Nucleus accumbens (tissue), 56 donors: ENCODE measurements at places on chromosomes 6 and 20.

DNA sequence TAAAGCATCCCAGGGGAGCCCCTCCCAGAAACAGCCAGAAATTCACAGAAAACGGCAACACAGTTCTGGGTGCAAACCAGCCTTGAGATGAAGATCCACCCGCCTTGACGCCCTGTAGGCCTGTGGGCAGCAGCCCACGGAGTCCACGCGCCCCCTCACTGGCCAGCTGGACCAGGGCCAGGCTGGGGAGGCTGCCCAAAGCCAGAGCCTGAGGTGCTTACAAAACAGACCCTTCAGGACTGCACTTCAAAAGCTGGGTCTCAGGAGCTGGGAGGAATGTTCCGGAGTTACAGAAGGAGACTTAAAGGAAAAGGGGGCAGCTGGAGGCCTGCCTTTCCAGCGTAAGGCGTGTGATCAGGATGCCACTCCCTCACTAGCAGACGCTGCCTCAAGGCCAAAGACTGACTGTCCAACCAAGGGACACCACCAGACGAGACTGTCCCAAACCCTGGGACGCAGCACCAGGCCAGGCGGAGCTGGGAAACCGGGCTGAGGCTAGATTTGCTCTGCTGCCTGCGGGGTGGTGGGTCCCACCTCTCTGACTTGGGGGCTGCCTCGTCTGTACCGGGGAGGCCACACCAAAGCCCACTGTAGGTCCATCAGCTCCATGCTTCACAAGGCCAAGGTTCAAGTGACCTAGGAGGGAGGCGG, 48.1 kb downstream of the RRBP1 start:
- DNase-seq: no peak

DNA sequence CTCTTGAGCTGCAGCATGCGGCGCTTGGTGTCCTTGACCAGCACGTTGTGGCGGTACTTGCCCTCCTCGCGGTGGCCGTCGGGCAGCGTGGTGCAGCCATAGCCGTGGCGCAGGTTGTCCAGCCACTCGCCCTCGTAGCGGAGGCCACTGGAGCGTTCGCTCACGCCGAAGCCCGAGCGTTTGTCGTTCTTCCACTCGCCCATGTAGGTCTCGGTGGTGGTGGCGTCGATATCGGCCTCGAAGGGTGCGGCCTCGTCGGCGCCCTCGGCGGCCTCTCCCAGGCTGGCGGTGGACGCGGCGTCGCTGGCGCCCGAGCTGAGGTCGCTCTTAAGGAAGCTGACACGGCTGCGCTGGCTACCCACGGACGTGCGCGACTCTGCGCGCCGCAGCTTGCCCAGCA, 27.3 kb downstream of the JPH2 start:
- no peak for DNase-seq

DNA sequence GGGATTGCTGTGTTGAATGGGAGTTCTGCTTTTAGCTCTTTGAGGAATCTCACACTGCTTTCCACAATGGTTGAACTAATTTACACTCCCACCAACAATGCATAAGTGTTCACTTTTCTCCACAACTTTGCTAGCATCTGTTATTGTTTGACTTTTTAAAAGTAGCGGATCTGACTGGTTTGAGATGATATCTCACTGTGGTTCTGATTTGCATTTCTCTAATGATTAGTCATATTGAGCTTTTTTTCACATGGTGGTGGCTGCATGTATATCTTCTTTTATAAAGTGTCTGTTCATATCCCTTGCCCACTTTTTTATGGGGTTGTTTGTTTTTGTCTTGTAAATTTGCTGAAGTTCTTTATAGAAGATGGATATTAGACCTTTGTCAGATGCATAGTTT, 588.3 kb upstream of the ADGRB3 start:
- DNase-seq: no peak

GRCh38 chr6:108174371-108175175, 8.8 kb downstream of the NR2E1 start:
- DNase-seq: no peak

- DNase-seq: no peak
Observed at GRCh38 chr20:41697861-41698559, 79.8 kb upstream of the CHD6 start.

GRCh38 chr6:4071330-4071729, 7.6 kb downstream of the FAM217A start:
- no peak for DNase-seq

DNA sequence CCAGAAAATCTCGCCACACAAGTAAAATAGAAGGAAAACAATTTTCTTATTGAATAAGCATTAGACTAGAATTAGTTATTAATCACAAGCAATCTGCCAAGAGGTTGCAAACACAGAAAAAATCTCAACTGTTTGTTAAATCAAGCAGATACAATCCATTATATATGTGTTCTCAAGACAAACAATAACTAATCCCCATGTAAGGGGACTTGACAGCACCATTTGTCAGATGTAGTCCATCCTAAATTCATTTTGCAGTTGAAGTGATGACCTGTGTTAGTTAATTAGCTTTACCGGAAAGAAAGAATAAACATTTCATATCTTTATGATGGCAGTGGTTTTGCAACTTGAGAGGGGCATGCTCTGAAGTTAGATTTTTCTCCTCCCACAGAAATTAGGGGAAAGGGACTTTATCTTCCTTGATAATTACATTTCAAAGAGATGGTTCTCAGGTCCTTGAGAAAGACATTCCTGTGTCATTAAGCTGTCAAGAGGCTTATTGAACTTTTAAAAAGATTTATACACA, 1588.0 kb downstream of the GRIK2 start:
- DNase-seq: no peak

- no peak for DNase-seq
Observed at GRCh38 chr20:35257175-35257909, 20.6 kb downstream of the MMP24OS start.

GRCh38 chr6:170459451-170459850, 93.7 kb downstream of the PSMB1 start:
- no peak for DNase-seq

- DNase-seq: no peak
Observed at GRCh38 chr20:20454850-20455627, 87.1 kb downstream of the INSM1 start.

DNA sequence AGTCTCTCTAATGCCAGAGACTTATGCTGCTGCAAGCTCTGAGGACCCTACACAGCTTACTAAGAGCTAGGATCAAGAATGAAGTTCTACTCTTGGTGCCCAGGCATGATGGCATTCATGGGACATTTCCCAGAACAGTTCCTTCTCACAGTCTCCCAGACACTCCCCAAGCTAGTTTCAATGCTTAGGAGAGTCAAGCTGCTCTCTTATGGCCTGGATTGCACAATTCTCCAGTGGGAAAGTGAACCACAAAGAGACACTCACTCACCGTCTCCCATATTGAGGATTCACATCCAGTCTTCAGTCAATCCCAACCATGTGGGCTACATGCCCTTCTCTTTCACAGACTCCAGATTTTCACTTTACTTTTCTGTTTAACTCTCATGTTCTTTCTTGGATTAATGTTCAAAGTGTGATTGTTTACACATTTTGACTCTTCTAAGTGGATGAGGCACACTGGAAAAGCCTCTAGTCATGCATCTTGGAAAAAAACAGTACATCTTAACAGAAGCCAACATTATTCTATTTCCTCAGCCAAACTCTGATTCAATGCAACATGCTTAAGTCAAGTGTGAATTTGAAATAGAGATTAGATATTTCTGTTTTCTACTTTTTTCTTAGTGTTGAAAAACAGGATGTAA, 447.8 kb upstream of the BTBD3 start:
- DNase-seq: no peak

DNA sequence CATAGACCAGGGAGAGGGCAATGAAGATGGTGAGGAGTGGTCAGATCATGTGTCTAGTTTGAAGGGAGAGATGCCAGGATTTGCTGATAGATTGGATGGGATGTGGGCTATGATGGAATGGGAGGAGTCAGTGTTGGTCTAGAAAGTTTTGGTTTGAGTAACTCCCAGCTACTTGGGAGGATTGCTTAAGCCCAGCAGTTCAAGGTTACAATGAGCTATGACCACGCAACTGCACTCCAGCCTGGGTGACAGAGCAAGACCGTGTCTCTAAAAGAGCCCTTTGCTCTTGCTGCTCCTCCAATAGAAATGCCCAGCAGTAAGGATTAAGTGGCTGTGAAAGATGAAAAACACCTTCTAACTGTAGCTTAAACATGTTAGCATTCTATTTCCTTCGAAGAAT, 18.2 kb upstream of the LAMP5 start:
- DNase-seq: no peak

GRCh38 chr20:10800288-10800687, 126.5 kb upstream of the JAG1 start:
- no peak for DNase-seq

DNA sequence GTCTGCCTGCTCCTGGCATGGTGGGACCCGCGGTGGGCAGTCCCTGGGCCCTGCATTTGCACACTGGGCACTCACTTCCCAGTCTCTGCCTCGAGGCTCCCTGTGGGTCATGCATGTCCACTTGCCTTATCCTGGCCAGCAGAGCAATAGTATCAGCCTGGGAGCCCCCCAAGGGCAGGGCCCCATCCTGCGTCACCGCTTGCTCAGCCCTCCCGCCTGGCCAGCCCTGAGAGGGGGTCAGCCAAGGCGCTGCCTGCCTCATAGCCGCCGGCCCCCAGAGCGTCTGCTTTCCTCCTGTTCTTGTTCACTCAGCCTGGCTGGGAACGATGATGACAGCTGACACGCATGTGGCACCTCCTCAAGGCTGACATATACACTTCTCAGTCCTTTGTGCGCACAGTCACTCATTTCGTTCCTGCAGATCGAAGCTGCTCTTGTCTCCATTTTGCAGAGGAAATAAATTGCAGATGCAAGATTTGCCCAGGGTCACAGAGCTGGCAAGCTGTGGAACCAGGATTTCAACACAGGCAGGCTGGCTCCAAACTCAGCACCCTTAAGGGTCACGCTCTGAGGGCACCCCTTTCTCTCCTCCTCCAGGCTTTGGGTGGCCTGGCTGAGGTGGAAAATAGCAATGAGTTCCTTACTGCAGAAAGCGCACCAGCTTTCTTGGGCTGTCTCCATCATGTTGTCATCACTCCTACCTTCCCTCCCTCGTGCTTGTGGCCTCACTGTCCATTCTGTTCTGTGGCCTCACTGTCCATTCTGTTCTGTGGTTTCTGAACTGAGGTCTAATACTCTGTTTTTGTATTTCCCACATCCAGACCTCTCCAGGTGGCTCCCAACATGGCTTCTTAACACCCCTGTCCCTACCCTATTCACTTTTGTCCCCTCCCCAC, 17.2 kb downstream of the KCNK17 start:
- no peak for DNase-seq

GRCh38 chr6:5323979-5324378, 62.7 kb downstream of the FARS2 start:
- no peak for DNase-seq

DNA sequence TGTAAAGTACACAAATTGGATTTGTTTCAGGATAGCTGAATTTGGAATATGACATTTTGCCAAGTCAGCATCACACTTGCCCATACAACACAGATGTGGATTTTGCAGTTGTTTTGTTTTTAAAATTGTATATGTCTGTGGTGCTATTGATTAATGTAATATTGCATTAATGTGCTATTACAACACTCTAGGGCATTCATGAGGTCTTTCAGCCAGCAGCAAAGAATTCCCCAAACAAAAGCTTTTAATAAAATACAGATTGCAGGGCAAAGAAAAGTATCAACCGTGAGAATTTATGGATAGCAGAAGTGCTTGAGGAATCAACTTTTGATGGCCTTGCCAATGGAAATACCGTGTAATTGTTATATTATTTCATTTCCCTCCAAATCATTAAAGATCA, 144.9 kb downstream of the AIG1 start:
- DNase-seq: no peak

GRCh38 chr6:14547284-14547998, 429.9 kb downstream of the CD83 start:
- no peak for DNase-seq

- no peak for DNase-seq
Observed at GRCh38 chr20:48558906-48559305, 268.9 kb downstream of the PREX1 start.
